Activated naive CD4-positive, alpha-beta T cell treated with anti-CD3 and anti-CD28 coated beads for 36 hours (primary cell): ENCODE measurements at places on chromosomes 1 and 21.

DNA sequence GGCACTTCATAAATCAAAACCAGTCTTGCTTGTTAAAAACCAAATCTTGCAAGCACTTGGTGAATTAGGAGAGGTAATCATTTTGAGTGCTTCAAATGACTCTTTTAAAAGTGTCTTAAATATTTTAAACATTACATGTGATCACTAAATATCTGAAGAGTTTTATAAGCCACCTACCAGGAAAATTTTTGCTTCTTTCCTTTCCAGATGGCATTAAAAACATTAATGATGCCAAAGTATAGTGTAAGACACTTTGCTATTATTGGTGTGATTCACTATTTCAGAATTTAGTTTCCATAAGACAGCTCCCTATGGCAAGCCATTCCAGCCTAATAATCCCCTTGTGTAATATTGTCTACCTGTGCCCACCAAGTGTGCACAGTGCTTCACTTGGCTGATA is 548.8 kb upstream of the ADAMTS5 start:
- no peak for DNase-seq

- DNase-seq: no peak
These were observed 57.7 kb downstream of the SCMH1 start for GRCh38 chr1:41184446-41184845.

GRCh38 chr1:68633141-68633919 is 136.4 kb upstream of the DEPDC1 start:
- DNase-seq: no peak

- peak; percentile 23 for DNase-seq
These were observed 7.1 kb downstream of the HPCA start for GRCh38 chr1:32893198-32894018.

- no peak for DNase-seq
These were observed 181.9 kb downstream of the PSMG1 start for GRCh38 chr21:39001341-39001740.

DNA sequence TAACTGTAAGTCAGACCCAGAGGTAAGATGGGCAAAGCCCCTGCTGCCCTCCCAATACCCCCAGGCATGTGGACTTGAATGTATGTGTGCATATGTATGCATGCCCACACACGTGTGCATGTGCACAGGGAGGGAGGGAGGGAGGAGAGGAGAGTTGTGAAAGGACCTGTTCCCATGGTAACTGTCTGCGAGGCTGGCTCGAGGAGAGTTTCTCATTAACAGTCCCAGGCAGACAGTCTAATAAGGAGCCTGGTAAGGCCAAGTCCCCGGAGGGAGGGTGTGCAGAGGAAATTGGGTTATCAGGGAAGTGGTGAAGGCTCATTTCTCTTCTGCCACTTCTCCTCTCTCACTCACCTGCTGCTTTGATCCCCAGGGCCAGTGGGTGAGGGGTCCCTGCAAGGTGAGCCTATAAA is 74.9 kb downstream of the NFASC start:
- no peak for DNase-seq
